ENCODE measurements at places on chromosomes 11 and 22.
A peak's percentile ranks its signal among the peaks of the same experiment; 100 is the strongest.

DNA sequence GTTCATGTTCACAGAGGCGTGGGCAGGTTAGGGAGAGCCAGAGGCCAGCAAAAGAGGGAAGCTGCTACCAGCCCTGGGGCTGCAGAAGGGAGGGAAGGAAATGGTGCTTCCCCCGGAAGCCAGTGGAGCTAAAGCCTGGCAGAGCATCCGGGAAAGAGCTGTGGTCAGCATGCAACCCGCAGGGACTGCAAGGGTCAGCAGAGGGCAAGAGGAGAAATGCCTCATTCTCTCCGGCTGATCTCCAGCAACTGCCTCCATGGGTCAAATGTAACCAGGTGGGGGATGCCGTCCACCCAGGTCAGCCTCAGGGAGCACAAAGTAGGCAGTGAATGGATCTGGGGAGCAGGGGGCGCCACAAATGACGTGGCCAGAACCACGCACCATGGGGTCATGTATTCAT lies 36.9 kb upstream of the PRR5 start:
- DNase-seq, result no peak

DNA sequence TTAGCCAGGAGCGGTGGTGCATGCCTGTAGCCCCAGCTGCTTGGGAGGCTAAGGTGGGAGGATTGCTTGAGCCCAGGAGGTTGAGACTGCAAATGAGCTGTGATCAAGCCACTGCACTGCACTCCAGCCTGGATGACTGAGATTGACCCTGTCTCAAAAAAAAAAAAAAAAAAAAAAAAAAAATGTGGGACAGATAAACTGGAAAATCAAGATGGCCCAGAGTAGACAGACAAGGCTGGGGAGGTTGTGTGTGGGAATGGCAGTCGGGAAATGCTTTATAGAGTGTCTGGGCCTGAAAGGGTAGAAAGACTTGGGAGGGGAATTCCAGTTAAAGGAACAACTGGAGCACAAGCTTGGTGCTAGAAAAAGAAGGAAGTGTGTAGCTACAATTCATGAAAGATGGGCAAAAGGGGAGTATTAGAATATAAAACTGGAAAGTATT lies 18.2 kb upstream of the WDR74 start:
- DNase-seq, result no peak

GRCh38 chr22:29148036-29148435 lies 57.7 kb upstream of the EMID1 start:
- no peak for DNase-seq

DNA sequence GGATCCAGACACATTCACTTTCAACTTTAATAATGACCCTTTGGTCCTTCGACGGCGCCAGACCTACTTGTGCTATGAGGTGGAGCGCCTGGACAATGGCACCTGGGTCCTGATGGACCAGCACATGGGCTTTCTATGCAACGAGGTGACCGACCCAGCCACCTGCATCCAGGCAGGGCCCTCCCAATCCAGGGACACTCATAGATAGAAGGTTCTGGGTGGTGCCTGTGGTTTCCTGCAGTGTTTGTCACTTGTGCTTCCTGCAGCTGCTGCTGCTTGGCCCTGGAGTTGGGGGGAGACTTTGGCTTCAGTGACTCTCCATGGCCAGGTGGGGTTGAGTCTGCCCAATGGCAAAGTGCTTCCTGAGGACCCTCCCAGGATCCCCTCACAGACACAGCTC lies 7.3 kb downstream of the APOBEC3B start:
- peak; percentile 22 for DNase-seq

DNA sequence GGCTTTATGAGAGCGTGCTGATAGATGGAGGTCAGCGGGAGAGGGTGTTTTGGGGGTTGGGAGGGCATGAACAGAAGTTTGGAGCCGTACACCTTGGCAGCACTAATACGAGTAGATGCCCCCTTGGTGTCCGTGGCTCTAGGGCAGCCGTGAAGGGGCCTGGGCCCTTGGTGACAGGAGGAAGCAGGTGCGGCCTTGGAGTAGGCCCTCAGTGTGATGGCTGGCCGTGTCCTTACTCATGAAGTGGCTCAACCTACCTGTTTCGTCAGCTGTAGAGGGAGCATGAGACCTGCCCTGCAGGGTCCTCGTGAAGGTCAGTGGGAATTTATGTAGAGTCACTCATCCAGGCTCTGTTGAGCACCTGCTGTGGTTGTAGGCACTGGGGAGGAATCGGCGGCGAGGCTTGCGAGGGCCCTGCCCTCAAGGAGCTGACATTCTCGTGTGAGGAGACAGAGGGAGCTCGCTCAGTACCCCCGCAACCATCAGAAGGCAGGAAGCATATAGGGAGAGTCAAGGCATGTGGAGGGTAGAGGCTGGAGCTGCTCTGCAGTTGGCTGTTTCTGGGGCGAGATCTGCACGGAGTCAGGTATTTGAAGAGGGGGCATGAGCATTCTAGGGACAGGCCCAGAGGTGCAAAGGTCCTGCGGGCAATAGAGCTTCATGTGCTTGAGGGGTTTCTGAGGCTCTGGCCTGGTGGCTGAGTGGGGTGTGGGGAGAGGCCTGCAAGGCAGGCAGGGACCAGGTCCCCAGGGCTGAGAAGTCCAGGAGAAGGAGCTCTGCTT lies 39.6 kb downstream of the TBC1D22A start:
- DNase-seq, result no peak

DNA sequence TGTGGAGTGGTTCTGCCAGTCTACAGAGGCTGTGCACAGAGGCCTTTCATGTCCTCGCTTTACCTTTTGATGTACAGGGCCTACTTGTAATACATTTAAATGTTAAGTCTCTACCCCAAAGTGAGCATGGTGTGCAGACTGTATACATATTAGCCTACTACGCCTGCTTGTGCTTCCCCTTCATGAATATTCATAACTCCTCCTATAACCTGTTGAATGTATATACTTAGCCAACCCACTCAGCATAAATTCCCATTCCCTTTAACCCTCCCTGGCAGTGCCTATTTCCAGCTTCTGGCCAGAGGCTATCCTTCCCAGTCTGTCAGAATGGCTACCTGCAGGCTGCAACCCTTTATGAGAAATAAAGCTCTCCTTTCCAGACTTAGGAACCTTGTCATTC lies 116.1 kb downstream of the WNT11 start:
- no peak for DNase-seq

- no peak for DNase-seq
Observed at GRCh38 chr11:35540526-35540925, 15.1 kb upstream of the PAMR1 start.

- no peak for DNase-seq
Observed at GRCh38 chr11:43925063-43925931, 17.1 kb upstream of the C11orf96 start.

- no peak for DNase-seq
Observed at GRCh38 chr11:123800036-123800435, 6.1 kb downstream of the OR6M1 start.

GRCh38 chr11:6544921-6545850 lies 48.1 kb downstream of the DNHD1 start:
- no peak for DNase-seq

GRCh38 chr11:114762408-114762807 lies 84.1 kb downstream of the NXPE2 start:
- no peak for DNase-seq

- DNase-seq, result no peak
Observed at GRCh38 chr11:30825723-30826122, 239.6 kb upstream of the MPPED2 start.

GRCh38 chr11:17145972-17146371 lies 61.8 kb downstream of the PIK3C2A start:
- no peak for DNase-seq

DNA sequence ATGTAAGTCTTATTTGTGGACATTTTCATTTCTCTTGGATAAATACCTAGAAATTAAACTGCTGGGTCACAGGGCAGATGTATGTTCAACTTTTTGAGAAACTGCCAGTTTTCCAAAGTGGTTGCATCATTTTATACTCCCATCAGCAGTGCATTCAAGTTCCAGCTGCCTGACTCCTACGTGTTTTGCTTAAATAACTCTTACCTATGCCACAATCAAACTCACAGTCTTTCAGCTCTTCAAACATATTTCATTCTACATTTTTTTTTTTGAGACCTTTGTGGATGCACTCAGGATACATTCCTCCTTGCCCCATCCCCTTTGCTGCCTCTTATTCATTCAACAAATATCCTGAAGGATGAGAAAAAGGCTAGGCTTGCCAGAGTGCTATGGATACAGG lies 9.2 kb downstream of the TCF20 start:
- DNase-seq, result no peak

DNA sequence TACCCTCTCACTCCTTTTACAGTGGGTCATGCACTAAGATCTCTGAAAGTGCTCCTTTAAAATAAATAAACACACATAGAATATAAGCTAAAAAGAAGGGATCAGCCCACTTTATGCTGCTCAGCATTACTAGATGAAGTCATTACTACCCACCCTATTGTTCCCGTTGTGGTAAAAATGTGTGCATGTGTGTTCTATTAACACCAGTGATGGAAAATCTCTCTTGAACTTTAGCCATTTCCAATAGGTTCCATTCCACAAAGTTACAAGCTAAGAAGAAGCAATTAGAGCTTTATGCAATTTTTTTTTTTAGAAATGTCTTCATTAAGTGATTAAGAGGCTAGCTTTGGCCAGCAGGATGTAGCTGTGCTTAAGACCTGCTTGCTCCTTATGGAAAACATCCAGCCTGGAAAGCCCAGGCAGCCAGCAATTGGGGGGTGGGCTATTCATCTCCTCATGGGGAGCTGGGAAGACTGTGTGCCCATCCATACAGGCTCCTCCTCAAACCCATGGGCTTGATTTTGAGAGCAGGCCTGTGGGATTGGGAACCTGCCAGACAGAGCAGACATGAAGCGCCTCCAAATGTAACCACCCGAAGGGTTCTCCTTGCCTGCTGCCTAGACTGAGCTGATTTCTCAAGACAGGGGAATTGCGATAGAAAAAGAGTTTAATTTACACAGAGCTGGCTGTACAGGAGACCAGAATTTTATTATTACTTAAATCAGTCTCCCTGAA lies 92.9 kb upstream of the PARVA start:
- DNase-seq, result no peak

- DNase-seq, result no peak
Observed at GRCh38 chr11:61978703-61979661, 11.5 kb upstream of the FTH1 start.

DNA sequence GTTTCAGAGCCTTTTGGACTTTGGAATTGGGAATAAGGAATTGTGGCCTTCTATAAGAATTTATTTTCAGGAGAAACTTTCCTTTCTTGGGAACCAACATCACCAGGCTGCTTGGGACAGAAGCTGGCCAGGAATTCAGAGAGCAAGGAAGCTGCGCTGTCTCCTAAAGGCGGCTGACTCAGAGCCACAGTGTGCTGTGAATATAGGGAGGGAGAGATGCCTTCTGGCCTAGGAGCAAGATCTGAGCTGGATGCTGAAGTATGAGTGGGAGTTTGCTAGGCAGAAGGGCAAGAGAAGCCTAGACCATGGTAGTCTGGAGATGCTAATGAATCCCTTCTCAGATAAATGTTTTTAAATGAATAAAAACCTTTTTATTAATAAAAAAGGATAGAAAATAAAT lies 213.7 kb upstream of the TBCEL start:
- DNase-seq, result no peak

DNA sequence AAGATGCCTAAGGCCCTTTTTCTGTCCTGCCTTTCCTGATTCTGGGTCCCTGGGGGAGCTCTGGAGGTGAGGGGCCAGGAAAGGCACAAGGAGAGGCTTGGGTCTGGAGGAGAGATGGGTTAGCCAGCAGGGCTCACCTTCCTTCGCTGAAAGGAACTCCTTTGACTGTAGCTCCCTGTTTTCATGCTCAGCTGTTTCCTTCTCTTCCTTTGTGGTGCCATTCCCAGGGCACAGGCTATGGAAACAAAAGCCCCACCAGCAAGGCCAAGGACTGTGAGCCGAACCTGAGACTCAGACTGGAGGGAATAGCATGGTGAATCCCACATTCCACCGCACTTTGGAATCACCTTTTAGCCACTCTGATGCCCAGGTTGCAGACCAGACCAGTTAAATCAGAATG lies 10.5 kb downstream of the SLC43A3 start:
- no peak for DNase-seq

DNA sequence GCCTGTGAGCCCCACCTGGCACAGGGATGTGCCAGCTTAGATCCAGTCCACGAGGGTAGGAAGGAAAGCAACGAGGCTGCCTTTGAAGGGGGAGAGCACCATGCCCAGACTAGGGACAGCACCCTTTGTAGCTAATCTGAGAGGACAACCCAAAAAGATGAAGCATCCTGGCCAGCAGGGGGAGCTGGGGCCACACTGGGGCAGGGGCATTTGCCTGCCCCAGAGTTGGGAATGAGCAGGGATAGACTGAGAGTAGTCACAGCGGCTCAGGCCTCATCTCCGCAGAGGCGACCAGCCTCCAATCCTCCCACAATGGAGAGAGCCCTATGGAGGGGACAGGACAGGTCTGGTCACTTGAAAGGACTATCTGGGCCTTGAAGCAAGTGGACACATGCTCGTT lies 16.4 kb downstream of the LMO1 start:
- DNase-seq, result no peak

GRCh38 chr11:7523416-7524210 lies 9.8 kb downstream of the PPFIBP2 start:
- no peak for DNase-seq

GRCh38 chr11:62921573-62922188 lies 518 bp upstream of the CHRM1 start:
- DNase-seq, result no peak

- DNase-seq, result no peak
Observed at GRCh38 chr22:32058656-32059260, 15.7 kb downstream of the SLC5A1 start.

Measured in activated T-helper 1 cell treated with Interleukin-2 at 50 U/mL for 16 hours (primary cell).